ENCODE measurements at places on chromosomes 16 and 17.

- no peak for DNase-seq
Observed at GRCh38 chr16:6753553-6753952, 579.1 kb upstream of the RBFOX1 start.

DNA sequence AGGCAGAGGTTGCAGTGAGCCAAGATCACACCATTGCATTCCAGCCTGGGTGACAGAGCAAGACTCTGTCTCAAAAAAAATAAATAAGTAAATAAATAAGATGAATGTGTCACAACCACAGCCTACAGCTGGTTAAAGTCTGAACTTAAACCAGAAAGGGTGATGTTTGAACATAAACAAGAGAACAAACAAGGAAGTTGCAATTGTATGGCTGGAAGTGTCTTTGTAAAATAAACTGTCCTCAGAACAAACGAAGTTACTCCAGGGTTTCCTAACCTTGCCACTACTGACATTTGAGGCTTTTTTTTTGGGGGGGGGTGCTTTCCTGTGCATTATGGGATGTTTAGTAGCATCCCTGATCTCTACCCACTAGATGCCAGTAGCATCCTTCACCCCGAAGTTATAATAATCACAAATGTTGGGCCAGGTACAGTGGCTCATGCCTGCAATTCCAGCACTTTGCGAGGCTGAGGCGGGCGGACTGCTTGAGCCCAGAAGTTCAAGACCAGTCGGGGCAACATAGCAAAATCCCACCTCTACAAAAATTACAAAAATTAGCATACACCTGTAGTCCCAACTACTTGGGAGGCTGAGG lies 119.2 kb downstream of the XYLT1 start:
- DNase-seq: no peak

GRCh38 chr17:82793974-82794630 lies 42.2 kb downstream of the TBCD start:
- no peak for DNase-seq

- DNase-seq: no peak
Observed at GRCh38 chr17:4645642-4646041, 4.2 kb upstream of the ALOX15 start.

GRCh38 chr16:8730335-8730915 lies 56.0 kb downstream of the ABAT start:
- DNase-seq: no peak

DNA sequence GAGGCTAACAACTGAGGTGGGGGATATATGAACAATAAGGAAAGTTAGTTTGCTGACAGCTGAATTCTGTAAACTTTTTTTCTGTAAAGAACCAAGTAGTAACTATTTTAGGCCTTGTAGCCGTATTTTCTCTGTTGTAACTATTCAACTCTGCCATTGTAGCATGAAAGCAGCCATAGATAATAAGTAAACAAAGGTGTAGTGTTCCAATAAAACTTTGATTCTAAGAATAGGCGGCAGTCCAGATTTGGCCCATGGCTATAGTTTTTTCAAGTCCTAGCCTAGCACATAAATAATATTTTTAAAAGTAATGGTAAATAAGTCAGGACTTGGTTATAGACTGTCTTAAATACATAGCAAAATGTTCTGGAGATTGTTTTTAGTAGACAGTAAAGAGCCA lies 142.0 kb downstream of the STXBP4 start:
- no peak for DNase-seq

DNA sequence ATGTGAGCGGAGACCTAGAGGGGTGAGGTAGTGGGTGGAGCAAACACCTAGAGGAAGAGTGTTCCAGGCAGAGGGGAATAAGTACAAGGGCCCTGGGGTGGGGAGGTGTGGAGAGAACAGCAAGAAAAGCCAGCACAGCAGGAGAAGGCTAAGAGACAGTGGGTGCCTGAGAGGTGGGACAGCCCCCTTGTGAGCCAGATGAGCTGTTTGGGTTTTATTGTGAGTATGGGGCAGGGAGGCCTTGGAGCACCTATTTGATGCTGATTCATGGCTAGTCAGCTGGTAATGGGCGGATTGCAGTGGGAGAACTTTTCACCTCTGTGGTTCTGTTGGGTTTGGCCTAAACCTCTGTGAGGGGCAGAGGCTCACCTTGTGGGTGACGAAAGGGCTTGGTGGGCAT lies 68.4 kb downstream of the ABCC1 start:
- DNase-seq: no peak

DNA sequence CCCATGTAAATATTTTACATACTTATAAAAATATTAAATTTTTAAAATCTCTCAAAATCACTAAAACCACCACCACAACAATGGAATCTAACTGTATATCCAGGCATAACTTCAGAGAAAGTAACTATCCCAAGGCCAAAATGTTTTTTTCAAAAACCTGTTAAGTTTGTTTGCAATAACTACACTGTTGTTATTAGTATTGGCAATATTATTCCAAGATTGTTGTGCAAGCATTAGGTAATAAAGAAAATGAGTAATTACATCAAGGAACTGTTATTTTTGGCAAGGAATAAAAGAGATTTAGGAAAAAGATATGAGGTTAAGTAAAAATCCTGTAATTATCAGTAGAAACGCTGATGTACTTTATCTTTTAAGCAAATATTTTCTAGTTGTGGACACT lies 3.4 kb upstream of the KRTAP4-12 start:
- DNase-seq: no peak

GRCh38 chr17:55482591-55483389 lies 28.5 kb downstream of the SMIM36 start:
- no peak for DNase-seq

DNA sequence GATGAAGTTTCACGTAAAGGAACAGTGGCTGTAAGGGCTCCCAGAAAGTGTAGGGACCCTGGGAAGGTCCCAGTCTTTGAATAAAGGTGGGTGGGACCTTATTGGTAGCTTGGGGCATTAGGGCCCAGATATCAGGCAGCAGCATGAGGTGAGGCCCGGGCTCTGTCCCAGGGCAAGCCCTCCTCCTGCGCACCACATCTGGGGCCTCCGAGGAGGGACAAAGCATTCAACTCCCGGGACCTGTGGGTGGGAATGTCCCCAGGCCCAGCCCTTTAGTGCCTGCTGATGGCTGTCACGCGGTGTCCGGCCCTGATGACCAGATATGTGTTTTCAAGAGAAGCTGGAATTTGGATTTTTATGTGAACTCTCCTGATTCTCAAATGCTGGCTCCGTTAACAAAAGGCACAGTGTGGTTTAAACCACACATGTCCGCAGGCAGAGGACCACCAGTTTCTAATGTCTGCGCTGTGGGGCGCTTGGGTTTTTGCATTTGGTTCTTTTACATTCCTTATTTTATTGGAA lies 30.4 kb downstream of the RAI1 start:
- DNase-seq: no peak

DNA sequence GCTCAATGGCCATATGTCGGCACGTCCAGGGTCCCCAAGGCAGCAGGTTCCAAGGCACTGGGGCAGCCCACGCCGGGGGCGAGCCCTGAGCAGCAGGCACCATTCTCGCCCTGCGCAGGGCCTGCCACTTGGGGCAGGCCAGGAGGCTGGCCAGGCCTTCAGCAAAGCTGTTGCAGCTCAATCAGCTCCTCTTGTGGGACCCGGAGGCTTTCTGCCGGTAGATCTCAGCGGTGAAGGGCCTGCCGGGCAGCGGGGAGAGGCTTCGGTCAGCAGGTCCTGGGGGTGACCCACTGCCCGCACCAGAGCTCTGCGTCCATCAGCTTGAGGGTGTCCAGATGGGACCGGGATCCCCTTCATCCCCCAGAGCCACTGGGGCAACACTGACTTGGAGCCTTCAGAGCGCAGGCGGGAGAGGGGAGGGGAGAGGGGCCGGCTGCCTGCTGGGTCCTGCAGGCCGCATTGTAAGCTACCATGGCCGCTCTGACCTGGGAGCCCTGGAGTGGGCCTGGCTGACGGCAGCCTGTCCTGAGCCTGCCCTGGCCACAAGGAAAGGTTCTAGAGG lies 9.5 kb upstream of the RASD1 start:
- no peak for DNase-seq

GRCh38 chr16:13113741-13114140 lies 212.3 kb downstream of the SHISA9 start:
- DNase-seq: no peak

DNA sequence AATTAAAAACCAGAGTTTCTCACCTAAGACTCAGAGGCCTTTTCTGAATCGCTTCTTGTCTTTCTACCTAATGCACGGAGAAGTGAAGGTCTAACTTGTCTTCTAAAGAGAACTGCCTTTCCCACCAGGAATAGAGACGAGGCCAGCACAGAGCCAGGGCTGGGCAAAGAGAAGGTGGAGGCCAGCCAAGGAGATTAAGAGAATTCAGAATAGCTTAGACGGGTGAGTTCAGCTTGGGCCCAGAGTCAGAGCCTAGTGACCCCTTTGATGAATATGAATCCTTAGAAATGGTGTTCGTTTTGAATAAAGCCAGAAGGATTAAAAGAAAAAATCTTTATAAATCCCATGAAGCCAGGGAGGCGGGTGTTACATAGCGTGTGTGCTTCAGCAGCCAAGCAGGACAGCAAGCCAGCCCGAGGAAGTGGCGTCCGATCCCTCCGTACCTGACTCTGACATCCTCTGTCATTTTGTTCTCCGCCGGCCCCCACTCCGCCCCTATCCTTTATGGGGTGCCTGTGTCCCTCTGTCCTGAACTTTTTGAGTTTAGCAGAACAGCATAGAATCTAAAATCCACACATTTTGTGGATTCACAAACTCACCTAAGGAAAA lies 7.4 kb downstream of the GSG1L2 start:
- no peak for DNase-seq

DNA sequence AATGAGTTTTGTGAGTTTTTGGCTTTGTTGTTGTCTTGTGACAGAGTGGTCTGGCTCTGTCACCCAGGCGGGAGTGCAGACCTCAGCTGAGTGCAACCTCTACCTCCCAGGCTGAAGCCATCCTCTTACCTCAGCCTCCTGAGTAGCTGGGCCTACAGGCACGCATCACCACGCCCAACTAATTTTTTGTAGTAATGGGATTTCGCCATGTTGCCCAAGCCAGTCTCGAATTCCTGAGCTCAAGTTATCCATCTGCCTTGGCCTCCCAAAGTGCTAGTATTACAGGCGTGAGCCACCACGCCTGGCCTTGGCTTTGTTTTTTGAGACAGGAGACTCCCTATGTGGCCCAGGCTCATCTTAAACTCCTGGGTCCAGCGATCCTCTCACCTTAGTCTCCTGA lies 15.1 kb downstream of the CRK start:
- DNase-seq: no peak

DNA sequence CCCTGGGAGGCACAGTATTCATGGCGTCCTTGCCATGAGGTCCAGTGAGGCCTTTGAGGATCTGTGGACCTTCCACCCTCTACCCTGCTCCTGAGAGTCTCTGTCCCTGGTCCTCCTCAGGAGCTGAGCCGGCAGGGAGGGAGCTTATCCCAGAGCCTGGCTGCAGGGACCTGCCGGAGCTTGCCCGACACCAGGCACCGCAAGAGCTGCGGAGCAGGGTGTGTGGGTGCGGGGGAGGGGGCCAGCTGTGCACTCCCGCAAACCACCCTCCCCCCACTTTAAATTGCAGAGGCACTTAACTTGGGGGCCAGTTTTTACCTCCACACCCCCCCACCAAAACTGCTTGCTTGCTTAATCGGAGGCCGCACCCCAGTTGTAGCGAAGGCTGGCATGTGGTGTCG lies 609 bp upstream of the ZNF750 start:
- no peak for DNase-seq

GRCh38 chr17:43740541-43740940 lies 18.1 kb downstream of the SOST start:
- no peak for DNase-seq

- DNase-seq: peak; percentile 45
Observed at GRCh38 chr17:42055496-42055895, 5.1 kb upstream of the C17orf113 start.

DNA sequence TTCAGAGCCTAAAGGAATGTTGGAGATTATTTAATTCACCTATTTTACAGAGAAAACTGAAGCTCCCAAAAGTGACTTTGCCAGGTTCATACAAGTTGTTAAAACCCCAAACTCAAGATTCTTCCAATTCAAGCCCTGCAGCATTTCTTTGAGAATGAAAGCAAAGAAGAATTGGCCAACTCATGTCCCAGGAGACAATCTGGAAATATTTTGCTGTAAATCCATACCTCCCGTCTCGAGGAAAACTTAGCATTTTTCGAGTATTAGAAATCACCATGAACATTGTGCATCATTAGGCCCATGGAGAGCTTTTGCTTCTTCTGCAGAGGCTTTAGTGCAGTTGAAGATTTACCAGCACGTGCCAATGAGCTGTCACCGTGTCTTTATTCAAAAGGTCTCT lies 176.4 kb upstream of the KCNJ16 start:
- no peak for DNase-seq

DNA sequence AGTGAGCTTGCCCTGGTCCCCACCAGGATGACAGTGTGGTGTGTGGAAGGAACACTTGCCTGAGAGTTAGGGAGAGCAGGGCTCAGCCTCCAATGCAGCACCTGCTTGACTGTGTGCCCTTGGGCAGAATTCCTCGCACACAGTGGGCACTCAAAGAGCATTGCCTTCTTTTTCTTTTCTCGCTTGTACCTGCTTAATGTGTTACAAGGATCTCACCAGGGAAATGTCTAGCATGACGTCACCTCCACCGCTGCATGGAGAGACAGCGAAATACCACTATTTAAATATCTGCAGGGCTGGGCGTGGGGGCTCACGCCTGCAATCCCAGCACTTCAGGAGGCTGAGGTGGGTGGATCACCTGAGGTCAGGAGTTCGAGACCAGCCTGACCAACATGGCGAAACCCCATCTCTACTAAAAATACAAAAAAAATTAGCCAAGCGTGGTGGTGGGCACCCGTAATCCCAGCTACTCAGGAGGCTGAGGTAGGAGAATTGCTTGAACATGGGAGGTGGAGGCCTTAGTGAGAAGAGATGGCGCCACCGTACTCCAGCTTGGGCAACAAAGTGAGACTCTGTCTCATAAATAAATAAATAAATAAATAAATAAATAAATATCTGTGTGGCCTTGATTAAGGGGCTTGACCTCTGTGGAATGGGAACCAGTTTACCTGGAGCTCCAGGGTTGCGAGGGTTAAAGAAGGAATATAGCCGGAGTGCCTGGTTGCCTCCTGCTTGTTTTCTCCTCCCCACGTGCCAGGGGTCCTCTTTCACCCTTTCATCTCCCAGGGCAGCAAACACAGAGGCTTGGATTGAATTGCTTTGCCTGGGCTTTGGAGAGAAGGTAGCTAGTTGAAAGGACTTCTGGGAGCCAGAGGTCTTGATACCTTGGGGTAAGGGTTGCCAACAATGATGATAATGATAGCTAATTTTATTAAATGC lies 16.3 kb downstream of the SNX29 start:
- no peak for DNase-seq
